CD4-positive, alpha-beta T cell treated with Interferon alpha-2 for 1 hour (primary cell): ENCODE measurements at places on chromosomes 11 and 22.
A peak's percentile ranks its signal among the peaks of the same experiment; 100 is the strongest.

- DNase-seq, result no peak
Measured at GRCh38 chr11:2807801-2808241, 77.8 kb downstream of the CDKN1C start.

GRCh38 chr22:46058591-46059519, 81.9 kb upstream of the WNT7B start:
- DNase-seq, result no peak

GRCh38 chr11:1507381-1508140, 21.0 kb upstream of the MOB2 start:
- DNase-seq, result no peak

DNA sequence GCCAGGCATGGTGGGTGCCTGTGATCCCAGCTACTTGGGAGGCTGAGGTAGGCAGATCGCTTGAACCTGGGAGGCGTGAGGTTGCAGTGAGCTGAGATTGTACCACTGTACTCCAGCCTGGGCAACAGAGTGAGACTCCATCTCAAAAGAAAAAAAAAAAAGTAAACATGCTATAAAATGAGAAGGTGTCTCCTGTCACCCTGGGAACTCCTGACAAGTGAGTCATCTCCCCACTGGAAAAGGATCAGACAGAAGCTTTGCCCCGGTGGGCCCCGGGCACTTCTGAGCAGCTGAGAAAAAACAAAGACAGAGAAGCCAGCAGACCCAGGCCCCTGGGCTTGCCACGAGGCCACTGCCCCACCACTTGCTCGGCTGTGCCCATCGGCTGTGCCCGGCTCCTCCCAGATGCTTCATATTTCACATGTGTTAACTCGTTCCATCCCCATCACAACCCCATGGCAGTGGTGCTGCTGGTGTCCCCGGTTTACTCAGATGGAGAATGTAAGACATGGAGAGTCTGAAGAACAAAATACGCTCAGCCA, 22.3 kb downstream of the TTLL1 start:
- DNase-seq, result no peak

DNA sequence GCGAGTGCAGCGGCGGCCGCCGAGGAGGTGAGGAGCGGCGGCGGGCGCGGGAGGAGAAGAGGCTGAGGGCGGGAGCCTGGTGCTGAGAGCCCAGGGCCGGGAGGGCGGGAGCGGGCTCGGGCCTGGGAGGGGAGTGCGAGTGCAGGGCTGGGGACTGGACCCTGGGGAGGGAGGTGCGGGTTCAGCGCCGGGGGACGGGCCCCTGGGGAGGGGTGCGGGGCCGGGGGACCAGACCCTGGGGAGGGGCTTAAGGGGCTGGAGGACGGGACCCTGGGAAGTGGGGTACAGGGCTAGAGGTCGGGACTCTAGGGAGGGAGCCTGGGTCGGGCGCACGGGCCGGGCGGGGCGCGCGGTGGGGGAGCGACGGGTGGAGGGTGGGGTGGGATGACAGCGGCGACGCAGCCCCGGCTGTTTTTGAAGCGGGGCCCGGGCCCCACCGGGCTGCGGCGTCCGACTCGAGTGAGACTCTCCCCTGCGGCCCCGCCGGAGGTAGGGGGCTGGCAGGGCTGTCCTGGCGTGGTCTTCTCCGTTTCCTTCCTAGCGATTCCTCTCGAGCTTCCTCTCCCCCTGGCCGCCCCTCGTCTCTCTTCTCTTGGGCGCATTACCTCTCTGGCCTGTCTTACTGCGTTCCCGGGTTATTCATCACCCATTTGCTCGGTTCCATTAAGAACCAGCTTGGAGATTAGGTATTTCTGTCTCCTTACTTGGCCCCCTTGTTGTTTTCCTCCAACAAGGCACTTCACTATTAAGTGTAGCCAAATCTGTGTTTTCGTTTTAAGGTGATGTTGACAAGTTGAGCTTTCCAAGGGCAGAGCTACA, 754 bp downstream of the NUP50 start:
- DNase-seq, result no peak

DNA sequence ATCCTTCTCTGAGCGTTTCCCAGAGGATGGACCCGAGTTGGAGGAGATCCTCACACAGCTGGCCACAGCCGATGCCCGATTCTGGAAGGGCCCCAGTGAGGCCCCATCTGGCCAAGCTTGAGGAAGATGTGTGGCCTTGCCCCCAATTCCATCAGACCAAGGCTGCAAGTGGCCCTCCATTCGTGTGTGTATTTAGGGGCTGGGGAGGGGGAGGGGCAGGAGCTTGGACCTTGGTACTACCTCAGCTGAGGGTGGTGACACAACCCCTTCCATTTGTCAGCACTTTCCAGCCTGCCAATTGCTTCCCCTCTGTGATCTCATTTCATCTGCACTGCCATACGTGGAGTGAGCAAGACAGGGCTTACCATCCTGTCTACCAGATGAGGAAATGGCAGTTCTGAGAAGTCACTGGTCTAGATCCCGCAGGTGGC, 1.3 kb upstream of the BBS1 start:
- DNase-seq, result peak; percentile 21

DNA sequence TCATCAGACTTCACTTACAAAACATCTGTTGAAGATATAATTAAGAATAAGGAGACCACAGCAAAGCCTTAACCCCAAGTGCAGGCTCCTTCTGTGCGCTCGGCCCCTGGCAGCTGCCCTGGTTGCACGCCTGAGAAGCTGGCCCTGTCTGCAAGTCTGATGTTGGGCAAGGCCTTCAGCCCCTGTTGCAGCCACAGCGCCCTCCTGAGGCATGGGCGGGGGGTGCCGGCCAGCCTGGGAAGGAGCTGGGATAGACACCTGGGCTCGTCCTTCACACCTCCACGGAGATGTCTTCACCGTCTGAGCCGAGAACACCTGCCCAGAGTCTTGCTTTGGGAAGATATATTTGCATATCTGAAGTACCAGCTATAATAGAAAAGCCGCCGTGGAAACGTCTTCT, 104.1 kb downstream of the MPPED1 start:
- no peak for DNase-seq

- peak; percentile 38 for DNase-seq
Measured at GRCh38 chr11:82989628-82990404, 81.9 kb downstream of the RAB30 start.
